ENCODE measurements at places on chromosomes 13 and 19.

- DNase-seq: no peak
Observed at GRCh38 chr13:90154311-90154960, 1193.1 kb upstream of the MIR17HG start.

DNA sequence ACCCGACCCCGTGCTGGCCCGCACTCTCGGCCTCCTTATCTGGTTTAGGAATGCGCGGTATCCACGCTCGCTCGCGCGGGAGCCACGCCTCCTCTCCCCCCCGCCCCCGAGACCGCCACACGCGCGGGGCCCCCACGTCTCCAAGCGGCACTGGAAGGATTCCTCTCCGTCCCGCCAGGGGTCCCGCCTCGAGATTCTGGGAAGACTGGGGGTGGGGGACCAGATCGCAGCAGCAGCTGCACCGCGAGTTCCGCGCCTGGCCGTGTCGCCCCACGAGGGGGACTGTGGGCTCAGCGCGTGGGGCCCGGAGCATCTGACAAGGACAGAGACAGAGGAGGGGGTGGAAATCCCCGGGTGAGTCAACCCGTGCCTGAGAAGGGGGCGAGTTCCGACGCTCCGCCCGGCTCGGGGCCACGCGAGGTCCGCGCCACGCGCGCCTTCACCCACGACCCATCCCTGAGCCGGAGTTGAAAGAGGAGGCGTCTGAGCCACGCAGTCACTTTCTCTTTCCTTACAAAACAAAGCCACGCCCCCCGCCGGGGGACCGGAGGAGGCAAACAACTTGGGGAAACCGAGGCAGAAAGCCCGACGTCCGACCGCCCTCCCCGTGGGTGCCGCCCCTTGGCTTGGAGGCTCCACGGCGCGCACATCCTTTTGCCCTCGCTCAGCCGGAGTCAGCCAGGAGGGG lies 814 bp downstream of the S1PR2 start:
- DNase-seq: no peak

DNA sequence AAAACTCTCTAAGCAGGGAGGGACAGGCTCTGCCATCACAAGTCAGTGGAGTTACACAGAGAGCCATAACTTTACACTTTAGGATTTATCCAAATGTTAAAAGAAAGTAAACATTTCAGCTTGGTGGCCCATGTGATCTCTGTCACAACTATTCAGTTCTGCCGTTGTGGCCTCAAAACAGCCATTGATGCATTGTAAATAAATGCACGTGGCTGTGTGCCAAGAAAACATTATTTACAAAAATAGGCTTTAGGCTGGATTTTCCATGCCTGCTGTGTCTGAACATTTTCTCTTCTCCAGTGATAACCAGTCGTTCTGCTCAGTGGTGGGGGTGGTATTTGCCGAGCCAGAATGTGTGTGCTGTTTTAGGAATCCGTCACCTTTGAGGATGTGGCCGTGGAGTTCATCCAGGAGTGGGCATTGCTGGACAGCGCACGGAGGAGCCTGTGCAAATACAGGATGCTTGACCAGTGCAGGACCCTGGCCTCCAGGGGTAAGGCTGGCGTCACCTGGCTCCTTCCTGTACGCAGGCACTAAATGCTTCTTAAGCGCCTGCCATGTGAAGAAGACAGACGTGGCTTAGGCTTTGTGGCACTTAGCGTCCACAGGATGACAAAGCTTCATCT lies 4.9 kb downstream of the ZNF333 start:
- no peak for DNase-seq

GRCh38 chr19:3866910-3867638 lies 1.8 kb downstream of the ZFR2 start:
- no peak for DNase-seq

- no peak for DNase-seq
Observed at GRCh38 chr19:29851769-29852521, 40.2 kb downstream of the CCNE1 start.

GRCh38 chr13:106287351-106287750 lies 248.1 kb downstream of the EFNB2 start:
- no peak for DNase-seq

GRCh38 chr13:44903574-44903985 lies 85.7 kb downstream of the NUFIP1 start:
- DNase-seq: peak; percentile 94

GRCh38 chr19:1105873-1106840 lies 2.4 kb downstream of the GPX4 start:
- DNase-seq: no peak

DNA sequence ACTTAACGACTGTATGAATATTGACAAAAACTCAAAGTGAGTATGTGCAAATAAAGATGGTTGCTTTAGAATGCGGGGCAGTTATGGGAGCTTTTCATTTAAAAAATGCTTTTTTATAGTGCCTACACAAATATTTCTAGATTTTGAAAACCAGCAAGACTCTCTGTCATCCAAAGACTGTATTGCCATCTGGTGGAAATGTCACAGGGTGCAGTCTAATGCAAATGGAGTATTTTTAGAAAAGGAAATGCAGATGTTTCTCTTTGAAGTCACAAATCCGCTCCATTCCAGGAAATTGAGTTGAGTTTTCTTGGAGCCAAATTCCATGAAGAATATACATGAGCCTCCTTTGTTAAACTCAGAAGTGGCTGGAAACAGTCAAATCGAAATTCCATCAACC lies 2.3 kb upstream of the C1QTNF9B start:
- DNase-seq: peak; percentile 48

- no peak for DNase-seq
Observed at GRCh38 chr13:48564056-48564455, 31.2 kb upstream of the RCBTB2 start.

- DNase-seq: no peak
Observed at GRCh38 chr13:45670189-45670885, 31.8 kb upstream of the CBY2 start.

DNA sequence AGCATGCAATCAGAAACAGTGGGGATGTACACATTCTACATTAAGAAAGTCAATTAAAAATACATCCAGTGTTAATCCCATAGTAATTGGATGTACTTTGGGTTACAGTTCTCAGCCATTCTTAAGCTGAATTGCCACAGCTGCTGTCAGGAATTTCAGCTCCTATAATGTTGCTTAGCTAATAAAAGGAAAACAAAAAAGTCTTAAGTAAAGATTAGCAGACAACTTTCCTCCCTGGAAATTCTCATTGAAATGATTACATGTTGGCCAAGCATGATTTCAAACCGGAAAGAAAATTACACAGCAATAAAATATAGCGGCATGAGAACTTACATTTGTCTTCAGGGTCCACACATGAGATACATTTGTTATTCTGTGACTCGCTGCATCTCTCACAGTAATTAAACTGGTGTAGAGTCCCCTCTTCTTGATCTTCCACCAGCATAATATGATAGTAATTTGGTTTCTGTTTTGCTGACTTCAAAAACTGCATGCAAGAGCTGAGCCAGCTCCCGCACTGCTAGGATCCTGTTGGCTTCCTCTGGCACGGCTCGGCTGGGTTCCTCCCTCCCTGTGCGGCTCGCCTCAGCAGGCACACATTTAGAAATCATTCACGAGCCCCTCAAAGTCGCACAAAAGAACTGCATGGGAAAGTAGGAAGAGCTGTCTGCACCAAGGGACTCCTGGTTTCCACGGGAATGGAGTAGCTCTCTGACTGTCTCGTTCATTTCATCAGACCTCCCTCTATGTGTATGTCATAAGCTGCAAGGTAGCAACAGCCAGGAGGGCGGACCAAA lies at the start of gene HTR2A:
Gene HTR2A, minus strand, starts transcription at position 713 of the 797 bp plus-strand sequence. CDS start 1,147 bp downstream, outside the sequence.
- DNase-seq: peak; percentile 65

DNA sequence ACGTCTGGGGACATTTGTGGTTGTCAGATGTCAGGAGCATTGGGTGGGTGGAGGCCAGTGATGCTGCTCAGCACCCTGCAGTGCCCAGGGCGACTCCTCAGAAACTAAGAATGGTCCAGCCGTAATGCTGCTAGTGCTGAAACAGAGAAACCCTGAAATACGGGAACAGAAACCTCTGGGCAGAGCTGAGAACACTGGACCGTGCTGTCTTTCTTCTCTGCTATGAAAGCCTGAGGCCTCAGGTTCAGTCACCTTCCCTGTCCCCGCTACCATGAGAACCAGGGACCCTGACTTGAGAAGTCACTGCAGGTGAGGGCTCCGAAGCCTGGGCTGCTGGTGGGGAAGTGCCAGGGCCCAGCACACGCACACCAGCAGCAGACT lies 13.4 kb downstream of the CAPS start:
- DNase-seq: no peak

- DNase-seq: no peak
Observed at GRCh38 chr19:33390908-33391630, 17.6 kb downstream of the CEBPG start.

DNA sequence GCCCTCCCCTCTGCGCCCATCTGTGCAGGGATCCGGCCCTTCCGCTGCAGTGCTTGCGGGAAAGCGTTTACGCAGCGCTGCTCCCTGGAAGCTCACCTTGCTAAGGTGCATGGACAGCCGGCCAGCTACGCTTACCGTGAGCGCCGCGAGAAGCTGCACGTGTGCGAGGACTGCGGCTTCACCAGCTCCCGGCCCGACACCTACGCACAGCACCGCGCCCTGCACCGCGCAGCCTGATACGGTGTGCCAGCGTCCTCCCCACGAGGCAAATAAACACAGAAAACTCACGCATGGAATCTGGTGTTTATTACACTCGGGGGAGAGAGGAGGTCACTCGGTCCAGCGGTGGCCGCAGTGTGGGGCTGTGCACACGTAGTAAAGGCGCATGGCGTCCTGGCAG lies 1.2 kb downstream of the POLR2I start:
- DNase-seq: no peak

GRCh38 chr13:29379865-29380264 lies 215.6 kb downstream of the SLC7A1 start:
- no peak for DNase-seq

DNA sequence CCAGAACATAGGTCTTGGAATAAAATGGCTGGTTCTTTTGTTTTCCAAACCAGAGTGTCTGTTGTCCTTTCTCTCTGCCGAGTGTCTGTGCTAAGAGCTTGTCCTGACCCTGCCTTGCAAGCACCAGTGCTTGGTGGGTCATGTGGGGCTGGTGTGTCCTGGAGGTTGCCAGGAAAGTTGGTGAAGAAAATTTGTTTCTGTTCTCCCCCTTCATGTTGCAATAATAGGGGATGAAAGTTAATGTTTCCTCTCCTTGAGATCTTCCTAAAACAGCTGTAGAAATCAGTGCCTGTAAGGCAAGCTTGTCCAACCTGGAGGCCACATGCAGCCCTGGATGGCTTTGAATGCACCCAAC lies 2.7 kb downstream of the HAMP start:
- DNase-seq: no peak

GRCh38 chr19:40247178-40247577 lies 20.7 kb upstream of the CCNP start:
- no peak for DNase-seq

GRCh38 chr13:77456271-77456670 lies 79.2 kb upstream of the SCEL start:
- DNase-seq: no peak

DNA sequence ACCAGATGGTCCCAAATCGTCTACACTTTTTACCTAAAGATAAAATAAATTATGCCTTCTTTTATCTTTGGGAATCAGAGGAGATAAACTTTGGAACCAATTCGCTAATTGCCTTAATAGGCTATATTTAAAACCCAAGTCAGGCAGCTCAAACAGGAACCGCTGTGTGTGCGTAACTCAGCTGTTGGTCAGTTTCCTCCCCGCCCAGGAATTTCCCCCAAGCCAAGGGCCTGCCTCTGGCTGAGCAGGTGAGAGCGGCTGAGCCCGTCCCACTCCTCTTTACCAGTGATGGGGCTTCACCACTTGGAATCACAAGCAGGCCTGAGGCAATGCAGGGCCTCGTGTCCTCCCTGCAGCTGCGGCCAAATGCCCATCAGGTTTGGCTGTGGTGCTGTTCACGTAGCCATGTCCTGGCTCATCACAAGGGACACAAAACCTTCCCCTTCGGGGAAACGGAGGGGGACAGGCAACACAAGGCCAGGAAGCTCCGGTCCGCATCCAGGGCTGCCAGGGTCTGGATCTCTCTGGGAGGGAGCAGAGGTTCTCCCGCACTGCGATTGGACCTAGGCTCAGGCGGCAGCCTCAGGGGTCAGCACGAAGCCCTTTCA lies 503 bp upstream of the SLC7A9 start:
- no peak for DNase-seq

DNA sequence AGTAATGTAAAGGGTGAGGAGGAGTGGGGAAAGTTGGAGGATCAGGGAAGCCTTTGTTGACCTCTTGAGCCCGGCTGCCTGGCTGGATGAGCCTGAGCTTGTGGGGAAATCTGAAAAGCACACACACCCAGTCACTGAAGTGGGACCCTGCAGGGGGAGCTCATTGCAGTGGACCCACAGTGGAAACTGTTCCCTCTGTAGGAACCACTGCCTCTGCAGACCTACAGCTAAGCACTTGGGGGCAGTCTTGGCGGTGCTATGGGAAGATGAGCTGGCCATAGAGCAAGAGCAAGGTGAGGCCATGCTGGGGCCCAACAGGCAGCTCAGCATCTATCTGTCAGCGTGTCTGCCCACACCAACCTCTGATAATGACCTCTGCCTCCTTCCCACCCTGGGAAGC lies 294.8 kb downstream of the TSHZ3 start:
- DNase-seq: peak; percentile 74

DNA sequence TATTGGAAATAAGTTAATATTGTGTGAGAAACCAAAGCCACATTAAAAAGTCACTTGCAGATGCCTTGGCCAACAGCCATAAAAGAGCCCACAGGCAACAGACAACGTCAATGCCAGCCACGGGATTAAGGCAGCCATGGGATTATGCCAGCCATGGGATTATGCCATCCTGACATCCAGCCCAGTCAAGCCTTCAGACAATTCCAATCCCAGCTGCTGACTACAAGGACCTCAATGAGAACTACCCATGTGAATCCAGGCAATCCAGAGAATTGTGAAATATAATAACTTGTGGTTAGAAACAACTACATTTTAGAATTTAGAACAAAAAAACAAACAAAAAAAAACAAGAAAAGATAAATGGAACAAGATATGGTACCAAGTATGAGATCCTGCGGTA lies 356.6 kb downstream of the EFNB2 start:
- no peak for DNase-seq

DNA sequence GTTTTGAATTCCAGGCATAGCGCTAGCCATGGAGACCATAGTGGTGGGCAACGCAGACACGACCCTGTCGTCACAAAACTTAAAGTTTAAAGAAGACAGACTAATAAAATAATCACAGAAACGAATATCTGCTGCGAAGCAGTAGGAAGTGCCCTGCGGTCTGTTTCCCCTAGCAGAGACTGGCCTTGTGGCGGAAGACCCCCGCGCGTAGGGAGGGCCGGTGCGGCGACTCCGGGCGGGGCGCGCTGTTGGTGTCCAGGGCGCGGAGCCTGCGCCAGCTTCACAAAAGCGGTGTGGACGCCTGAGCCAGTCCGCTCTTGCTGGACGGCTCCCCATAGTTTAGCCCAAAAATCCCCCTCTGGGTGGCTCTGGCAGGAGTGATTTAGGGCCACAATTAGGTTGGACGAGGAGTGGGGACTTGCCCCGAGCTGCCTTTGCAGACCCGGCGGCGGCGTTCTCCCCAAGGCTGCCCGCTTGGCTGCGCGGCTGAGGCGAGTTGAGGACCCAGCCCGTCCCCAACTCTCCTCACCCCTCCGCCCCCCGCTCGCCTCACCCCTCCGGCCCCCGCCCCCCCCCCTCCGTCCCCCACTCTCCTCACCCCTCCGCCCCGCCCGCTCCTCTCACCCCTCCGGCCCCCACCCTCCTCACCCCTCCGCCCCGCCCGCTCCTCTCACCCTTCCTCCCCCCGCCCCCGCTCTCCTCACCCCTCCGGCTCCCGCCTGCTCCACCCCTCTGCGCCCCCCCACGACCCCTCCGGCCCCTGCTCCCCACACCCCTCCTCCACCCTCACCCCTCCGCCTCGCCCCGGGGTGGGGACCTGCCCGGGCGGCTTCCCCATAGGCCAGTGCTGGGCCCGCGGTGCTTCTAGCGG lies 14.2 kb upstream of the LATS2 start:
- peak; percentile 49 for DNase-seq

Measured in astrocyte of the spinal cord (primary cell).